ENCODE measurements at places on chromosomes 6 and 20.

DNA sequence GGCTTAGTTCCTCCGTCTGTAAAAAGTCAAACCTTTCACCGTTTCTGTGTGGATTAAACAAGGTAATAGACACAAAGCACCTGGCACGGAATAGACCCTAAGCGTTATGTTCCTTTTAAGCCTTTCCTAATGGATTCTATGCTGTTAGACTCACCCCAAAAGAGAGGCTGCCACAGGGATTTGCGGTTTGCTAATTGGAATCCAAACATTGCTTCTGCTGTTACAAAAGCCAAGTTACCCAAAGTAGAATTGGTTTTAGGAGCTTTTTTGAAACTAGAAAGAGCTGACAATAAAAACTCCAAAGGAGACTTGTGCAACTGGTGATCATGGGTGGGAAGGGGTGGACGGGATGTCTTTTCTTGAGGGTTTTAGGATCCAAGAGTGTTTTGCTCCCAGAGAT lies 178.0 kb downstream of the BMP7 start:
- no peak for DNase-seq

DNA sequence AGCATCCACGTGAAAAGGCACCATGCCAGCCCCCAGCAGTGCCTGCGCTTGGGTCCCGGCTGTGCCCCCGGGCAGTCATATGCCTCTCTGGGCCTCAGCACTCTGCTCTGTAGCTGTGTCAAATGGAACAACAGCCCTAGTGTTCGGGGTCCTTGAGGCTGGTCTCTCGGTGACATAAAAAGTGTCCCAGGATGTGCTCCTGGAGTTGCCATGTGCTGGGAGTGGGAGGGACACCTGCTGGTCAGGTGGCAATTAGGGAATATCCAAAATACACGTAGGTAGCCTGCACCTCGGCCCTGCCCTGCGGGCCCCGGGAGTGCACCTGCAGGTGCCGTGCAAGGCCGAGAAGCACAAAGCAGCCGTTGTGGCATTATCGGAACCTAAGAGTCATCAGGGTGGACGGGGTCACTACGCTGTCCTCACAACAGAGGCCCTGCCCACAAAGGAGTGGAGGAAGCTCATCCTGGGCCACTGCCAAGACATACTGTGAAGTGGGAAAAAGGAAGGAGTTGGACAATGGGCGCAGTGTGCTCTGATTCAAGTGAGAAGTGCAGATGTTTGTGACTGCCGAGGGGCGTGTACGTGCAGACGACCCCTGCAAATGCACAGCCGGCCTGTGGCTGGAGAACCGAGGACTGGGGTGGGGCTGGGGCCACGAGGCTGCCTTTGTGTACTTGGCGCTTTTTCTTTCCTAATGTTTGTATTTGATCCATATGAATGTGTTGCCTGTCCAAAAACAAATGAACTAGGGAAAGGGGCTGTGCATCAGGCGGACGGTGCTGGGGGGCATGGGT lies 24.6 kb downstream of the SLCO4A1 start:
- DNase-seq: no peak

DNA sequence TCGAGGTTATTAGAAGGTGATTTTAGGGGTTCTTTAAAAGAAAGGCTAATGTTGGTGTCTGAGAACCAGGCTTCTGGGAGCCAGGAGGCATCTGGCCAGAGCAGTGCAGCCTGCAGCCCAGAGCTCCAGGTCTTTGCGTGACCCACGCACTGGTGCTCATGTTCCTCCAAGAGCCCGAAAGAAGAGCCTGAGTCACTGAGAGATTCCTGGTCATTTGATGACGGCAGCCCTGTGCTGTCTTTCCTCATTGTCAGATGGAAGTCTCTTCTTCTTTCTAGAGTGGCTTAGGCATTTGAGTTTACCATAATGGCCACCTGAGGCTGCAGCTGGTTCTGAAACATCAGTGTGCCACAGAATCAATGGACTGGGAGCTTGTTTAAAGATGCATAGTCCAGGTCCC lies 46.4 kb downstream of the CD109 start:
- DNase-seq: no peak

DNA sequence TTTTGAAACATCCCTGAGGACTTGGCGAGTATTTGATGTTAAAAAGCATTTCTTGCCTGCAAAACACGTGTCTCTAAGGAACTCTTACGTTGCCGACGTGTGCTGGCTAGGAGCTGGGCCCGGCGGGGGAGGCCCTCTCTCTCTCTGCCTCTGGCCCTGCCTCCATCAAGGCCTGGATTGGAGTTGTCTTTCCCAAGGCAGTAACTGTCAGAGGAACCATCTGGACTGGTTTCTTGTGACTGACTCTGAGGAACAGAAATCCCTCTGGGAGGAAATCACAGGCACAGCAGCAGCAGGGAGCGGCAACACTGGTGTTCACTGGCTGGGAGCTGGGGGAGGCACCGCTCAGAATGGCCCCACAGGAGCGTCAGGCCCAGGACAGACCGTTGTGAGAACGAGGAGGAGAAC lies 244.2 kb downstream of the NRN1 start:
- DNase-seq: no peak

GRCh38 chr6:142846883-142847287 lies 98.1 kb downstream of the HIVEP2 start:
- no peak for DNase-seq

- peak; percentile 71 for DNase-seq
These were observed 172.4 kb downstream of the ADGB start for GRCh38 chr6:146770965-146771735.

DNA sequence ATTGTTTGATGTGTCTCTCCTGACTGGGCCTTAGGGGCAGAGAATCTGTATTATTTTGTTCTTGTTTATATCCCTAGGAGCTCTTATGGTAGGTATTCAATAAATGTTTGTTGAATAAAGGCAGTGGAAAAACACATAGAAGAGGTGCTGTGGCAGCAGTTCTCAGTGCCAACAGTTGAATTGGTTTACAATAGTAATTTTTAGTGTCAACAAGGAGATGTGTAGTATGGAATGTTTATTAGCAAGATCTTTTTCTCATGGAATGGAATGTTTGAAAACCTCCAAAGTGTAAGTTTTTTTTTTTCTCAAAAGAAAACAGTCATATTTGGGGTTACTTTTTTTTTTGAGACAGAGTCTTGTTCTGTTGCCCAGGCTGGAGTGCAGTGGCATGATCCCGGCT lies 28.0 kb downstream of the ASXL1 start:
- no peak for DNase-seq

DNA sequence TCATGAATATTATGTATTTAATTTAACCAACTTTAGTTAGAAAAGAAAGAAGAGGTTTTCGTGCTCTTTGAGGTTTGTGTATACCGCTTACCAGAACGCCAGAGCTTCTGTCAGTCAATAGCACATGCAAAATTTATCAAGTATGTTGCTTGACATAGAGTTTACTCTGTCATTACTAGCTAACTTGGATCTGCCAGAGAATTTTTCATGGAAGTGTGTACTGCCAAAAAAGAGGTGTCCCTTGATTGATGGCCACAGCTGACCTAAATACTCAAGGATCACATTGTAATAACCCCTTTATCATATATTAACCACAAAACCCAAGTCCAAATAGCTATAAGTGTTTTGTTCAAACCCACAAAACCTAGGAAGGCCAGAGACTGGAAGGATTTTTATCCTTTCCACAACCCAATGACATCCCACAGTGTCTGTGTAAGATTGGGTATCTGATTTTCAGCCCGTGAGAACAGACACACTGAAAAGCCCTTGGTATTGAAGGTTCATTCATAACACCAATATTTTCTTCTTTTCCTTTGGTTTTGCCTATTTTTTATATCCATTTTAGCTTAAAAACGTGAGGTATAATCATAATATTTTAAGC lies 194.0 kb upstream of the EYA4 start:
- DNase-seq: no peak

DNA sequence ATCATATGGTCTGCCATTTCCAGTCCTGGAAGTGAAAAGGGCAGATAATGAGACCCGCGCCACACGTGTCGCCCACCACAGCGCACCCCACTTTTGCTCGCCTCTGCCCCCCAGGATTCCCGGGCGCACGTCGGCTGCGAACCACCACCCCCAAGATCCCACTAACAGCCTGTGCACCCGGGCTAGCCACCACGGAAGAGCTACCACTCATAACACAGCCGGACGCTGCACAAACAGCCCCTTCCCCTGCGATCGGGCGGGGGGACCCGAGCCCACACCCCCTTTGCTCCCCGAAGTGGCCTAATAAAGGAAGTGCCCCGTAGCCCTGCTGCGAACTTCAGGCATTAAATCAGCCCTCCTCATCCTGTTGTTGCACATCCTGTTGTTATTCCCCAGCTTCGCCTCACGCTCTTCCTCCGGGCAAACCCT lies 506 bp downstream of the CITED2 start:
- no peak for DNase-seq

- peak; percentile 10 for DNase-seq
These were observed 122.2 kb downstream of the ZDHHC14 start for GRCh38 chr6:157503018-157503747.

DNA sequence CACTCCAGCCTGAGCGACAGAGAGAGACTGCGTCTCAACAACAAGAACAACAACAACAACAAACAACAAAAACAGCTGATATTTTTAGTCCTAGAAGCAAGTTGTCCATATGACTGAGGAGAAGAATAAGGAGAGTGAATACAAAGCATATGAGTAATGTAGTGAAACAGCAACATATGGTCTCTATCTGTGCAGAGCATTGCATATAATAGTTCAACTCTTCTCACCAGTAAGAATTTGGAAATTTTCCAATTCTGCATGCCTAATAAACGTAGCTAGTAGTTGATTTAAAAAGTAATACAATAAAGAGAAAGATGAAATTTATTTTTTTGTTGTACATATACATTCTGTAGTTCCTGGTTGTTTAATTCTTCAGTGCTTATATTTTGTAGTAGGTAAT lies 129.7 kb upstream of the FAM83B start:
- DNase-seq: no peak

- DNase-seq: no peak
These were observed 70.3 kb downstream of the TMEM244 start for GRCh38 chr6:129790785-129791184.

GRCh38 chr6:113539202-113539601 lies 317.9 kb upstream of the MARCKS start:
- DNase-seq: no peak

- DNase-seq: no peak
These were observed 7.5 kb downstream of the CCM2L start for GRCh38 chr20:32017711-32018251.

GRCh38 chr6:157158897-157159296 lies 164.4 kb downstream of the TMEM242 start:
- no peak for DNase-seq

DNA sequence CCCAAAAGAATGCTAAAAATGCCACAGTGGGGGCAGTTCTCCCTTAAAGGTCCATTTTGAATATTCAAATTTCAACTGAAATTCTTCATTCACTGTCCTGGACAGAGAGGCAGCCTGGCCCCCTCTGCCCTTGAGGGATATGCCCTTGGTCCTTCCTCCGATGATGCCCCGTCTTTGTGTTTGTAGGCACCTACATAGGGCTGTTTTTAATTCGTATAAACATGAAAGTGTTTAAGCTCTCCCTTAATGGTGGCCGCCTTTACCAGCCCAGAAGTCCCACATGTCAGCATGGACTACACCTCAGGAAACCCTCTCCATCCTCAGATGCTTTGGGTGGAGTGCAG lies 70.2 kb downstream of the SSR1 start:
- no peak for DNase-seq

GRCh38 chr6:147311218-147311617 lies 107.0 kb downstream of the STXBP5 start:
- no peak for DNase-seq

GRCh38 chr6:16249971-16250370 lies 11.6 kb downstream of the GMPR start:
- DNase-seq: no peak

DNA sequence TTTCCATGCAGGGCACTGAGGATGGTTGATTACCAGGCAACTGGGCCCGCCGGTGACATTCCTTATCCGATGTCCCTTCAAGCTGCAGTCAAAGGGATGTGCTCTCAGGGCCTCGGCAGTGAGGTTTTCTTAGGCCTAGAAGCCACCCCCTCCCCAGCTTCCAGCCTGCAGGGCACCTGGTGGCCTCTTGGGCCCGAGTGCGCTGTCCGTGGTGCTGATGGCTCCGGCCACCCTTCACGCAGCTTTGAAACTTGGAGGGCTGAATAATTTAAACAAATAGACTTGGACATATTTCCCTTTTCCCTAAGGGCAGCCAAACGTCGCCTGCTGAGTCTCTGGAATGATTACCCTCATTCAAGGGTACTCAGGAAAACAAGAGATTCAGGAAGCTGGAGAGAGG lies 8.9 kb upstream of the MLN start:
- peak; percentile 23 for DNase-seq

- no peak for DNase-seq
These were observed 28.7 kb downstream of the TFAP2A start for GRCh38 chr6:10386220-10386619.

DNA sequence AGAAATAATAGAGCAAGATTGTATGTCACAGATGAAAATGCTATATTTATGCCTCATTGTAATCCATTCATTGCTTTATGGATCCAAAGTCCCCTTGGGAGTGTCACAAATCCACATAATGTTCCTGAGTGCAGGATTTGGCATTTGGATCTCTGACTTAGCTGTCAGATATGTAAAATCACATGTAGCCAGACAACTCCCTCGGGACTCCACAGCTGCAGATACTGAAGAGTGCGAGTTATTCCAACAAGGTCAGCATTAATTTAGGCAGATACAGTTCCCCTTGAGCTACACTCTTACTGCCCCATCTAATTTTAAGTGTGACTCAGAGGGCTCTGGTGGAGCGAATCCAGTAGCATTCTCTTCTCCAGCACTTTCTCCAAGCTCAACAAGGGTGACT lies 433.2 kb downstream of the CD83 start:
- DNase-seq: no peak

DNA sequence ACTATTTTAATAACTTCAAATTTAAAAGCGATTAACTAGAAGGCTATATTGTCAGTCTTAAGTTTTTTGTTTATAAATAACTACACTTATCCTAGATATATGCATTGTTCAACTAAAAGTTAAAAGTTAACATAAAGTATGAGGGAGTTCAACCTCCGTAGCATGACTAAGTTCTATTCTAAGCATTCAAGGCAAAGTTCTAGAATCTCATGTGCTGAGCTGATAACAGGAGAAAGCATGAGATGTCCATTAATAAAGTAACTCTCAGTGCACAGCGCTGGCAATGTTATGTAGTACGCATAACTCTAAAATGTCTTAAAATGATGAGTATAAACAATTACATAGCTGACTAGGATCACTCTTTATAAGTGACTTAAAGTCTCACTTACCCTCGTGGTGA lies 264.8 kb downstream of the RNGTT start:
- DNase-seq: no peak

GRCh38 chr6:56515081-56515905 lies 127.4 kb downstream of the DST start:
- no peak for DNase-seq

DNA sequence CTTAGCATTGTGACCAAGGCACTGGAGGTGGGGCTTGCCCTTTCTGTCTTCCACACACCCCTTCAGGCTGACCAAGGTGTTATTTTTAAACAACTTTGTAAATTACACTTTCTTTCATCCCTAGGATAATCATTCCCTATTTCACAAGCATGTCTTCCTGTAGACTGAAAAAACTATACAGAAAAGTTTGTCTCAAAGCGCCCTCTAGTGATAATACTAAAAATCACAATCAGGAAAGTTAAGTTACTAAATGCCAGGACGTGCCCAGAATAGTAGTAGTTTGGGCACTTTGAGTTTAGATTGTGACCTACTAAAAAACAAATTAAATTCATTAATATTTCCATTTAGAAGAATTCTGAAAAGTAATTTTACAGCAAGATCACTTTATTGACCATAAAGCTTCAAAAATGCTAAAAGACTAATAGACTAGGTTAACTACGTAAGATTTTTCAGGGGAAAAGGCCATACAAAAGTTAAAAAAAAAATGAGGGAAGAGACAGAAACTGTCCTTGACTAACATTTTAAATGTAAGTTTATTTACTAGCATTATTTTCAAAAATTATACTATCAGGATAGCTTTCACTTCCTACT lies 123.3 kb upstream of the DUSP22 start:
- no peak for DNase-seq

Measured in GDM1 (cell line).